ENCODE measurements at places on chromosomes 13 and 19.

DNA sequence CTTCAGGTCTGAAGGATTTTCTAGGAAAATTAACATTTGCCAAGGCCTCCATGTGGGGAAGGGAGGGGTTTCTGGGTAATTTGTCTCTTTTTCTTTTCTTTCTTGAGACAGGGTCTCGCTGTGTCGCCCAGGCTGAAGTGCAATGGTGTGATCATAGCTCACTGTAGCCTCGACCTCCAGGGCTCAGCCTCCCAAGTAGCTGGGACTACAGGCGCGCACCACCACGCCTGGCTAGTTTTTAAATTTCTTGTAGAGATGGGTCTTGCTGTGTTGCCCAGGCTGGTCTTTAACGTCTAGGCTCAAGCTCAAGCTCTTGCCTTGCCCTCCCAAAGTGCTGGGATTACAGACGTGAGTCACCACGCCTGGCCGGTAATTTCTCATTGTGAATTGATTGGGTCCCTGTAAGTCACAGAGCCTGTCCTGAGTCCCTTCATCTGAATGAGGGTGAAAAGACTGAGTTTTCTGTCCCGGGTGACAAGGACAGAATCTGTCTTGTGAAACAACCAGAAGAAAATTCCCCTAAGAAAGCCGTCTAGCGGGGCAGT is 10.0 kb upstream of the SPC24 start:
- DNase-seq: no peak

DNA sequence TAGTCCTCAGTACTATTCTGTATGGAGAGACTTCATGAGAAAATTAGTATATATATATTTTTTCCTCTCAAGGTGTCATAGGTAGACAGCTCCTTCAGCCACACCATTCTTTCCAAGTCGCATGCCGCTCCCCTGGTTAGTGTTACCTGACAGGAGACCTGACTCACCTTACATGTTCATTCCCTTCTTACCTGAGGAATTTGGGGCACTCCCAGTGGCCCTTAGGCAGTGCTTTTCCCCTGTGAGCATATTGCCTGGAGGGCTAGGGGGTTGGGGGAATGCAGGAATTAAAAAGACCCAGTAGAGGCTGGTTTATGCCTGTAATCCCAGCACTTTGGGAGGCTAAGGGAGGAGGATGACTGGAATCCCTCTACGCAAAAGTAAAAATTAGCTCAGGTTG is 9.0 kb upstream of the ACTN4 start:
- no peak for DNase-seq

- DNase-seq: no peak
Observed at GRCh38 chr13:92769046-92769445, 457.6 kb upstream of the GPC6 start.

- DNase-seq: no peak
Observed at GRCh38 chr13:25153736-25154135, 18.4 kb downstream of the AMER2 start.

GRCh38 chr19:39937094-39937720 is 2.8 kb upstream of the FCGBP start:
- no peak for DNase-seq

- no peak for DNase-seq
Observed at GRCh38 chr13:93145199-93145598, 81.4 kb upstream of the GPC6 start.
